ENCODE measurements at places on chromosomes 5 and 9.

- DNase-seq: no peak
Measured at GRCh38 chr9:99824378-99825171, 2.9 kb downstream of the NR4A3 start.

DNA sequence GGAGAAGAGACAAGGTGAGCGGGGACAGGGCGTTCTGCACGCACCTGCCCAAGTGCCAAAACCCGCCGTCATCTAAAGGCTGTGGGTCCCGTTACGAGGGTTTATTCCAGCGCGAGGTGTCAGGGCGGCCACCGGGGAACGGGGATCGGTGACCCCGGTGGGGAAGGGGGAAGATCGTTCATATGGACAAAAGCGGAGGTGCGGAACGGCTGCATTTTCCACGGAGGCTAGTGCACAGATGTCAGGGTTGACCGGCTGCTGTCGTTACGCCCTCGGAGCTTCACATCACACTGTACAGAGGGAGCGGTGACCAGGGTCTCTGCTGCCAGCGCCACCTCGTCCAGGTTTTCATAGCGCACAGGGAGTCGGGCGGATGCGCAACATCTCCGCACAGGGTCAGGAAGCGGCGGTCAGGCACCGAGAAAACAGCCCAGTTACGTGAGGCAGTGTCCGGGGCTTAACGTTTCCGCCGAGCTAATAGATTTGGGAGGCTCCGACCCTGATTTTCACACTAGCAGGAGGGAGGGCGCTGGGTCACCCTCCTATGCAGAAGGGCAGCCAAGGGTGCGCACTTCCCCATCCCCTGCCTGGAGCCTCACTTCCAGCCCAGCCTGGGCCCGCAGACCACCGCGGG, 13.5 kb downstream of the BTNL9 start:
- DNase-seq: no peak

DNA sequence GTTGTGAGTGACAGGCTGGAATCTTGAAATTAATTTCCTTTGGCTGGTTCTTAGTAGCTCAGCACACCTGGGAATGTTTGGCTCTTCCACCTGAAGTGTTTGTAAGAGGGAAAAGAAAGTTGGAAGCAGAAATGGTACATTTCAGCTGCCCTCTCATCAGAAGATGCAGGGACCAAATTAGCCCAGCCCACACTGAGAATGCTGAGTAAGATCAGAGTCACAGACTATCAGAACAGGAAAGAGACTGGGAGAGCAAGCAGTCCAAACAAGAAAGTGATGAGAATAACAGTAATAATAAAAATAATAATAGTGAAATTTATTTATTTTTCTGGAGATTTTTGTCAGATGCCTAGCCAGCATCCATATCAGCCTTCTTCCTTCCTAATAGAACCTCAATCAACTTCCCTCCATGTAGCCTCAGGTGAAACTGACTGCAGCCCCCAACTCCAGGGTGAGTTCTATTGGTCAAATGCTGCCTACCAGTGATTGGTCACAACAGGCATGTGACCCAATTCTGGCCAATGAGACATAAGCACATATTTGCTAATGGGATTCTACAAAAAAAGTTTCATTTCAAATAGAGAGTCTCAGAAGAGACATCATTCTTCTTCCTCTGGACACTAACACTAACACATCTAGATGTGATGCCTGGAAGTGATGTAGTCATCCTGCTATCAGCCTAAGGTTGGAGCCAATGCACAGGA, 31.2 kb upstream of the ADRA1B start:
- DNase-seq: no peak

GRCh38 chr5:115599502-115599901, 2.8 kb downstream of the TICAM2 start:
- DNase-seq: no peak

GRCh38 chr5:180807654-180808414, 5.2 kb upstream of the MGAT1 start:
- no peak for DNase-seq

GRCh38 chr5:179878222-179879002, 19.8 kb upstream of the MRNIP start:
- DNase-seq: no peak

- peak; percentile 59 for DNase-seq
Measured at GRCh38 chr9:90735952-90736351, 65.7 kb upstream of the SYK start.

GRCh38 chr5:62354028-62354874, 48.2 kb downstream of the KIF2A start:
- DNase-seq: peak; percentile 1

DNA sequence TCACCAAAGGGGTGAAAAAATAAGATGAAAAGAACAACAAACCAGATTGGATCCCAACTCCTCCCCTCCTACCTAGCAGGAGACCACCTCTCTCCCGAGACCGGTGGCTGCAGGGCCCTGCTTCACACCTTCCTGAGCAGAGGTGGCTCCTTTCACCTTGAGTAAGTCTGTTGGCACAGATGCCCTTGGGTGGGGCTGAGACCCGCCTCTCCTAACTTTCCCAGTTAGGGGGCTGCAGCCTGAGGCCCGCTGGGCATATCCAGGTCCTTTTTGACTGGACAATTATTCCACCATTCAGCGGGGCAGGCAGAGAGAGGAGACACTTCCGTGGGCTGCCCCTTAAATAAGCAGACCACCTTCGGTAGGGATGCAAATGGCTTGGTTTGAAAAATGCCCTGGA, 1.3 kb downstream of the SLC25A48 start:
- DNase-seq: no peak

DNA sequence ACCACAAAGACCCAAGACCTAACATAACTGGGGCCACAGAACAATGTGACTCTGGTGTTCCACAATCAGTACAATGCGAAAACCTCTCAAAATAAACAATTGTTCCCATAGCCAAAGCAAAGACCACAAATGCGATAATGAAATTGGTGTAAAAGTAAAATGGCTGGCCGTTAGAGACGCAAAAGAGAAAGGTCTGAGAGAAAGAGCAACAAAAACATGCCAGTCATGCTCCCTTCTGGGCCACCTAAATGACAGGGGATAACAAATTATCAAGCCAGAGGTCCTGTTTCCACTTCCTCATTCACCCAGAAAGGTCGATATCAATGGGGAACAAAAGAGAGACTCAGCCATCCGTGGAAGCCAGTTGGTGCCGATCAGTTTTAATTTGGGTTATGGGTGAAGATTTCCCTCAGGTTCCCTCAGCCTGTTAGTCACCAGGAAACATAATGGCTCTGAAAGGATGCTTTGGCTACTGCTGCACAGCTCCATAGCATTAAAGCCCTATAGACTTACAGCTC, 9.2 kb upstream of the CFAP95 start:
- DNase-seq: no peak

- DNase-seq: no peak
Measured at GRCh38 chr5:174446988-174447387, 277.4 kb upstream of the MSX2 start.
